ENCODE measurements at places on chromosomes 7 and 10.

GRCh38 chr10:69232252-69232651 is 12.1 kb downstream of the HKDC1 start:
- DNase-seq = no peak

- no peak for DNase-seq
Observed at GRCh38 chr7:25900877-25901276, 251.1 kb upstream of the NFE2L3 start.

- no peak for DNase-seq
Observed at GRCh38 chr10:6200440-6200733, 2.3 kb upstream of the PFKFB3 start.

GRCh38 chr7:129896568-129897382 is 56.0 kb downstream of the UBE2H start:
- no peak for DNase-seq

- no peak for DNase-seq
Observed at GRCh38 chr7:146119002-146119401, 2.4 kb downstream of the CNTNAP2 start.

DNA sequence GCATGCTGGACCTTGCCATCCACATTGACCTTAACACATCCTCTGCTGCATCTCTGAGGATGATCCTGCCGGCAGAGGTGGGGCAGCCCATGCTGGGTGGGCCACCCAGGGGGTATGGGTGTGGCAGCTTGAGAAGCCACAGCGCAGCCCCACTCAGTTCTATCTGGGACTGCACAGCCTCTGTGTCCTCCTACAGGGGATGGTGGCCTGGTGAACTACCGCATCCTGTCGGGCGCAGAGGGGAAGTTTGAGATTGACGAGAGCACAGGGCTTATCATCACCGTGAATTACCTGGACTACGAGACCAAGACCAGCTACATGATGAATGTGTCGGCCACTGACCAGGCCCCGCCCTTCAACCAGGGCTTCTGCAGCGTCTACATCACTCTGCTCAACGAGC is 12.2 kb upstream of the C10orf105 start:
- DNase-seq = no peak

DNA sequence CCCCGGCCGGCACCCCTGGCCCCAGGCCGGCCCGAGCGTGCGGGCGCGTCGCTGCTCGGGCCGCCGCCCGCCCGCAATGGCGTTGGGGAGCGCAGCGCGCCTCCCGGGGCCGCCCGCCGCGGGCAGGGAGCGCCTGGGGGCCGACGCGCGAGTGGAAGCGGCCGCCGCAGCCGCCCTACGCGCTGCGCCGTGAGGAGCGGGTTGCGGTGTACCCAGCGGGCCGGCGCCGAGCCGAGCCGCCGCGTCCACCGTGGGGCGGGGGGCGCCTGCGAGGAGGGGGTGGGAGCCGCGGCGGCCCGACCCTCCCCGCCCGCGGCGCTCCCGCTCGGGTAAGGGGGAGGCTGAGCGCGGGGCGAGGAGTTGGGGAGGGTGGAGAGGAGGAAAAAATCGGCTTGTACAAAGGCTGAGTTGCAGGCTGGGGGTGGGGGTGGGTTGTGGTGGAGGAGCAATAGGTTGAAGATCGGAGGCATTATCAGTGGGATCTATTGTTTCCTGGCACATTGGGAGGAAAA is 473 bp downstream of the PPP1R9A start:
- DNase-seq = no peak

GRCh38 chr7:139131-139530 is 53.2 kb upstream of the FAM20C start:
- no peak for DNase-seq

- DNase-seq = no peak
Observed at GRCh38 chr7:128752251-128752650, 13.1 kb downstream of the CALU start.

DNA sequence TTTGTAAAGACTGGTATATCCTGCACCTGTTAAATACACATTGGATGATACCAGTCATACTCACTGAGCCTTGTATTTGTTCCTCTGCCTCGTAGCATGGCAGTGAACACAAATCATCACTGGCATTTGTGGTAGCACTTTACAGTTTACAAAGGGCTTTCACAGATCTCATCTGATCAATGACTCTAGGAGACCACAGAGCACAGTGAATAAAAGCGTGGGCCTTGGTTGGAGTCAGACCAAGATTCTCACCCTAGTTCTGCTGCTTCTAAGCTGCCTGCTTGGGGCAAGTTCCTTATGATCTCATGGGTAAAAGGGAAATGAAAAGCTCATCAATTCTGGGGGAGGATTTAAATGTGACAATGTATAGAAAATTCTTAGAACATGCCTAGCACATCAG is 129.9 kb upstream of the AGK start:
- no peak for DNase-seq

DNA sequence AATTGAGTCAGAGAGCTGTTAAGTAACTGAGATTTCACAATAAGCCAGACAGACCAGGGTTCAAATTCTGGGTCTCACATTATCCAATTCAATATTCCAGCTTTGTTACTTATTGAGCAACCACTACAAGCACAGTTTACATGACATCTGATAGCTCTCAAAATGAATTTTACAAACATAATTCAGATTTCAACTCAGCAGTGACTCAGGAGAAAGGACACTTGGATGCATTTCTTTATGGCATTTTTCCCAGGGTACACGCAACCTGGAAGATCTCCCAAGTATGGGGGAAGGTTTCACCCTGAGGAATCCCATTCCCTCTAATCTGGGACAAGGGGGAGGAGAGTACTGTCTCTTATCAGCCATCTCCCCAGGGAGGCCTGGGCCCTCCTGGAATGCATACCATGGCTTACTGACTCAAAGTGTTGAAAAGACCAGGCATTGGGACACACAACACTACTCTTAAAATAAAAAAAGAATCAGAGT is 102.4 kb downstream of the CFTR start:
- no peak for DNase-seq

DNA sequence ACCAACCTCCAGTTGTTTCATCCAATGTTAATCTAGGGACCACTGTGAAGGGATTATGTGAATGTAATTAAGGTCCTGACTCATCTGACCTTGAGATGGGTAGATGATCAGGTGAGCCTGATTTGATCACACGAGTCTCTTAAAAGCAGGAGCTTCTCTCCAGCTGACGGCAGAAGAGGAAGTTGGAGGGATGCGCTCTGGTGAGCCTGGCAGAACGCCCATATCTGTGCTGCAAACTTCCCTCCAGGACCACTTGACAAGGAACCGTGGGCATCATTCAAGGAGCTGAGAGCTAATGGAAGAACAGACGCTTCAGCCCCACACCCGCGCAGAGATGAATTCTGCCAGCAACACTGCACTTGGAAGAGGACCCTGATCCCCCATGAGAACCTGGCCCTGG is 642.4 kb downstream of the TNS3 start:
- no peak for DNase-seq

GRCh38 chr10:119198438-119198837 is 8.9 kb upstream of the GRK5 start:
- no peak for DNase-seq

DNA sequence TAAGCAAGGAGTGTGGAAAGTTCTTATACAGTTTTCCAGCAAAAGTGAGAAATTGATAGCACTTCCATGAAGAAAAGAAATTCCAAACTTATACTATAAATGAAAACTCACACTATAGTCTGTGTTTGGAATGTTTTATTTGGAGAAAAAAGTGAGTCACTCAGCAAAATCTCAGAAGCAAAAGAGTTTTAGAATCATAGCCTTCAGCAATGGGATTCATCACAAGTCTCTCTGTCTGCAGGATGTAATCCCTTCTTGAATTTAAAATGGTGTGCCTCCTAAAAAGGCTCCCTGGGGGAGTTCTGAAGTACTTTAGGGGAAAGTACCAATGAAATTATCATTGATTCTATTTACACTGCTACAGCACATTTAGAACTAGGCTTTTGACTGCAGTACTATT is 756.4 kb downstream of the XPNPEP1 start:
- no peak for DNase-seq

GRCh38 chr10:13485623-13486022 is 43.2 kb downstream of the BEND7 start:
- DNase-seq = no peak

DNA sequence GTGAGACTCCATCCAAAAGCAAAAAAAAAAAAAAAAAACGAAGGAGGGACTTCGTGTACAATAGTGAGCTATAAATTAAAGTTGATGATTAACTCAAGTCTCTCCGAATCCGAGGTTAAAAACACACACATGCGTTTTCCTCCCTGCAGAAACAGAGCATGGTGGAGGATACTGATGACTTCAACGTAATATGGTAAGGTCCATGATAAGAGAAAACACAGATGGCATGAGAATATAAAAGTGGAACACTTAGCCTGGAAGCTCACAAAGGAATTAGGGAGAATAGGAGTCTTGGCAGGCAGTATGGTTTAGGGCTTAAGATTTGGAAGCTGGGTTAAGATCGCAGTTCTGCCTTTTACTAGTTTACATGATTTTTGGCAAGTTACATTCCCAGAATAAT is 20.1 kb upstream of the GSTK1 start:
- DNase-seq = no peak

DNA sequence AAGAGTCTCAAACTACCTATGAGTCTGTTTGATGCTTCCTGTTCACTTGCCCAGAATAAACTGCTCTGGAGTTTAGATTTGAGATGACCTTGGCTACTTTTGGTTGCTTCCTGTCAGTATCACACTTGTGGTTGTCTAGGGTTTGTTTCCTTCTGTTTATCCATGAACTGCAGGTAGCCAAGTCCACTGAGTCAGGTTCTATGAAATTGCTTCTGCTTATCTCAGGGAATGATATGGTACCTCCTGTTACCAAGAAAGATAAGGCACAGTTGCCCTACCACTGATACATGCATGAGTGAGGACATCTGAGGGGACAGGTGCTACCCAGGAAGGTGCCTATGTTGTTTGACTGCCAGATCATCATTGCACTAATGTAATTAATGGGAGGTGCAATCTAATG is 15.8 kb upstream of the EEPD1 start:
- no peak for DNase-seq

GRCh38 chr7:77245015-77245755 is 45.6 kb upstream of the FGL2 start:
- no peak for DNase-seq

- DNase-seq = no peak
Observed at GRCh38 chr10:13152296-13152695, 9.1 kb upstream of the MCM10 start.

- no peak for DNase-seq
Observed at GRCh38 chr7:3634396-3634795, 333.3 kb downstream of the SDK1 start.

All from suprapubic skin (tissue), 4 donors.